ENCODE measurements at places on chromosomes 3 and 15. TPM values are rescaled to one million over a fixed set of nuclear protein-coding genes. Genes with fewer than 3 reads are reported as not detected.

DNA sequence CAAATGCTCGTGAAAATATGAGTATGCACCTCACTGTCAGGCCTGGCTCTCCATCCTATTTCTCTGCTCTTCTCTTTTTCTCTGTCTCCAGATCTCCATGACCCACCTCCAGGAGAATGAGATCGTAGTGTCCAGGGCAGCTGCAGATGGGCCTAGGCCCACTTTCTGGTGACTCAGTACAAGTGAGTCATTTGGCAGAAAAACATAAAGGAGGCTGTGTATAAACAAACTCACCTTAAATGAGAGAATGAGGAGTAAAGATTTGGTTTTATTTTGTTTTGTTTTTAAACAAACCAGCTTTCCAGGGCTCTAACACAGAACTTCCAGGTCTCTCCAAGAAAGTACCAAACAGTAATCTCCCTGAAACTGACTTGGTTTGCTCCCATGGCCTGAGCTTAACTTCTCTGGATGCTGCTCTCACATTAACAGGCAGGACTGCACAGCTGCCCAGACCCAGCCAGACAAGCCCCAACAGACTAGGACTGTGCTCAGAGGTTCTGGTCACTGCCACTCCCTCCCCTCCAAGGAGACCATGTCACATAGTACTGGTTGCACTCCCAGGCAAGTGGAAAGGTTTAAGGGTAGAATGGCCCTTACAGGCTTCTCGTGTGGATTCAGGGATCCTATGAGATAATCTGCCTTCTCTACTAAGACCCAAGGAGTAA is 1.5 kb upstream of the HEG1 start:
- no peak for DNase-seq

GRCh38 chr3:15277861-15278500 is 54.4 kb downstream of the SH3BP5 start:
- DNase-seq, result peak; percentile 13

DNA sequence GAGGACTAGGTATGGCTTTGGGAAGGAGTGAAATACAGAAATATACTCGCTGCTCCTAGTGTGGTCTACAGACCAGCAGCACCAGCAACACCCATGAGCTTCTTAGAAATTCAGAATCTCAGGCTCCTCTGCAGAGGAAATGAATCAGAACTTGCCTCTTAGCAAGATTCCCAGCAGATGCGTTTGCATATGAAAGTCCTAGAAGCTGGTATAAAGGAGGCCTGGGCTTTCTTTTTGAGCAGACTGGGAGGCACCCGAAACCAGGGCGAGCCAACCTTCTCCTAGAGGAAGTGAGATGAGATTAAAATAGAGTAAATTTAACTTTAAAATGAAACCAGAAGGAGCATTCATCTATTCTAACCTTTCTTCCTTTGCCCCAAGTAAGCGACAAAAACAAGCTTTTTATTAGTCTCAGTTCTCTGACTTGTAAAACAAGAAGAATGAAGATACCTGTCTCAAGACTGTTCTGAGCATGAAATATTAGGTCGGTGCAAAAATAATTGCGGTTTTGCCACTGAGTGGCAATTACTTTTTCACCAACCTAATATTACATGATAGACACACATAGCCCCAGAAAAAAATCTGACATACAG is 140.0 kb downstream of the PDZRN3 start:
- no peak for DNase-seq

GRCh38 chr3:122680475-122681283 is at the start of gene PARP14:
Gene PARP14, plus strand, starts transcription at chr3:122680839. Its CDS starts 45 bp downstream, at chr3:122680884.
- peak; percentile 80 for DNase-seq

Gene UTS2B
- total RNA-seq, result not detected

DNA sequence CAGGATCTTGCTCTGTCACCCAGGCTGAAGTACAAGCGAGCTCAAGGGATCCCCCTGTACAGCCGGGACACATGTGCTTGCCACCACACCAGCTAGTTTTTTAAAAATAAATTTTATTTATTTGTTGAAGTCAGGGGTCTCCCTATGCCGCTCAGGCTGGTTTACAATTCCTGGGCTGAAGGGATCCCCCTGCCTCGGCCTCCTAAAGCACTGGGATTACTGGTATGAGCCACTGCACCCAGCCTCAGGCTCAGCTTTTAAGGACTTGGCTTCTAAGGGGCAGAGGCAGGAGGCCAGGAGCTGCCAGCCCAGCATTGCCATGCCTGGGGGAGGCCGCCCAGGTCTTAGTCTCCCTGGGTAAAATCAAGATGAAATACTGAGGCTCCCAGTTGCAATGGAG is 37.3 kb downstream of the HCN4 start:
- no peak for DNase-seq

Gene DLG1
- total RNA-seq, result 49.3 TPM

Data from upper lobe of left lung (tissue), 6 donors.